ENCODE measurements at places on chromosomes 4 and X.

DNA sequence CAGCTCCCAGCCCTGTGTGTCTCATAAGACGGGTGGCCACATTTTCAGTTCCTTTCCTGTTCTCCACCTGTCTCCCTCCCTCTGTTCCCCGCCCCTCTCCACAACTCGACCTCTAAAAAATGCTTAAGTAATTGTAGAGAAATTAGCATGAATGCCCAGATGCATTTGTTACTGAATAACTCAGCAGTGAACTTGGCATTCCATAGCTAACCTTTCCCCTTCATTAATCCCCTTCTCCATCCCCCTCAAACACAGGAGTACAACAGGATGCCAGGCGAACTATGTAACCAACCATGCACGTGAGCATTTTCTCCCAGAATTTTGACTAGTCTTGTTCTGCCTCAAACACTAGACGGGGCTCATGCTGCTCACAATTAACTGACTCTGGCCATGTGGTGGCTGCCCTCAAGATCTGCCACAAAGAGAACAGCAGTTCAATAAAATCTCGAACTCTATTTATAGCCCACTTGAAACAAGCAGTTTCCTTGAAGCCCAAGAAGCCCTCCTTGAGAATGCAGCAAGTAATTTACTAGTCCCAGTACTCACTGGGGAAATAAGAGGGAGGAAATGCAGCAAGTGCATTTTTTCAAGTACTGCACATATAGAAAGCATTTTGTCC is 351.2 kb downstream of the ARHGAP24 start:
- DNase-seq = peak; percentile 87

DNA sequence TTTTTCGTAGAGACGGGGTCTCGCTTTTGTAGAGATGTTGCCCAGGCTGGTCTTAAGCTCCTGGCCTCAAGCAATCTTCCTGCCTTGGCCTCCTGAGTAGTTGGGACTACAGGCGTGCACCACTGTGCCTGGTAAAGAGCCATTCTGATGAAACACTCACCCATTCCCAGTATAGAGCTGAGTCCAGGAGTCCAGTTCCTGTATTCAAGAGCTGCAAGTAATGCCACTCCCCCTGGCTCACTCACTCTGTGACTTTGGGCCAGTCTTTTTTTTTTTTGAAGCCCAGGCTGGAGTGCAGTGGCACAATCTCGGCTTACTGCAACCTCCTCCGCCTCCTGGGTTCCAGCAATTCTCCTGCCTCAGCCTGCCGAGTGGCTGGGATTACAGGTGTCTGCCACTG is 3.5 kb downstream of the CCDC22 start:
- DNase-seq = no peak

DNA sequence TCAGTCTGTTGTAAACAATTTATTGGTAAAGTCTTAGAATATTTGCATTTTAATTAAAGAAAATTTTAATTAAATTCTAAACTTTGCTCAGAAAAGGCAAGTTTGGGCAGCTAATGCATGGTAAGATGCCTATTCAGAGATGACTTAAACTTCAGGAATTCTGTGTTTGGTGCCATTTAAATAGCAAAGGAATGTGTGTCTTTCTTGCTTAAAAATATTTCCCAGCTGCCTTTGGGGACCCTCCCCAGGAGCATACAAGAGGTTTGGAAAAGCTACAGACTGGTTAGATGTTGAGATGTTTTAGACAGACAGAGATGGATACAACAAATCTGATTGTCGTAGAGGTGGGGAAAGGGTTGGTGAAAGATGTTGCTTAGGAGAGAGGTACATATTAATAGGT is 36.5 kb downstream of the AFF2 start:
- DNase-seq = peak; percentile 8

DNA sequence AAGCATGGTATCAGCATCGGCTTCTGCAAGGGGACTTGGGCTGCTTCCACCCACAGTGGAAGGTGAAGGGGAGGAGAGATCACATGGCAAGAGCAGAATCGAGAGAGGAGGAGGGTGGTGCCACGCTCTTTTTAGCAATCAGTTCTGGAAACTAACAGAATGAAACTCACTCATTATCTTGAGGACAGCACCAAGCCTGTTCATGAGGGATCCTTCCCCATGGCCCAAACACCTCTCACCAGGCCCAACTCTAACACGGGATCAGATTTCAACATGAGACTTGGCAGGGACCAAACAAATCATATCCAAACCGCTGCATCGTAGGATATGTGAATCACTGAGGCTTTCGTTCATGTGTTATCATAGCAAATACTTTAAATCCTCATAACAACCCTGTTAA is 125.5 kb downstream of the GPC3 start:
- no peak for DNase-seq

GRCh38 chr4:105343146-105343931 is 130.5 kb downstream of the PPA2 start:
- DNase-seq = no peak

- no peak for DNase-seq
These were observed 117.0 kb upstream of the SLC4A4 start for GRCh38 chr4:71221510-71222466.

- DNase-seq = peak; percentile 2
These were observed 101.9 kb downstream of the IGSF1 start for GRCh38 chrX:131187206-131187605.

- DNase-seq = no peak
These were observed 9.7 kb downstream of the TSPAN7 start for GRCh38 chrX:38571058-38571457.

- no peak for DNase-seq
These were observed 92.2 kb downstream of the TBL1X start for GRCh38 chrX:9557091-9557490.

GRCh38 chr4:2662598-2662997 is 93.5 kb downstream of the TNIP2 start:
- DNase-seq = no peak

DNA sequence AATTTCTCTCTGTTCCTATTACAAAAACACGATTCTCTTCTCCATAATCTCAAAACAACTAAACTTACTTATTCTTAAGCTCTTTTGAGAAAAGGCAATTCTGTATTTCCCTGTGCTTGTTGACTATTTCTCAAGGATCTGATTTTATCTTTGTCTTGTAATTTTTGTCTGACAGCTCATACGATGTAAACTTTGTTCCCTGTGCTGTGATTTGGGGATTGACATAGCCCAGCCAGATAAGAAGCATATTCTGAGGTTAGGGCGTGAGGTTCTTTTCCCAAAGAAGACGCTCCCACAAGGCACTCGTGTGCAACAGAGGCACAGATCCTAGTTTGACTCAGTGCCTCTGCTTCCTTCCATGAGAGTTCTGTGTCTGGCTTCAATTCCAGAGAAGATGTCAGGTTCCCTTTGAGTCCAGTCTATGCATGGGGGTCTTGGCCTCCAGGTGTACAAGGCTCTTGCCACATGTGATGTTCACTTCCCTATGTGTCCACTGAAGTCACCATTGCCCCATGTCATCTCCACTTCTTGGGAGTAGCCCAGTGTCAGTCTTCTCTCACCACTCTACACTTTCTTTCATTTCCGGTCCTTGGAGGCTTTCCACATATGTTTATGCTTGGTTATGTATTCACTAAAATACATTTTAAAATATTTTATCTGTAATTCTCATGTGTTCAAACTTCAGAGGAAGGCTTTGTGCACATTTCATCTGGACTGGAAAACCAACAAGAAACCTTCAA is 94.8 kb downstream of the MID1 start:
- DNase-seq = no peak

GRCh38 chrX:20803971-20804370 is 537.3 kb upstream of the RPS6KA3 start:
- no peak for DNase-seq

- no peak for DNase-seq
These were observed 554.9 kb downstream of the PPP4R3C start for GRCh38 chrX:26908218-26908617.

GRCh38 chr4:128451270-128451905 is 163.8 kb upstream of the PGRMC2 start:
- DNase-seq = no peak

DNA sequence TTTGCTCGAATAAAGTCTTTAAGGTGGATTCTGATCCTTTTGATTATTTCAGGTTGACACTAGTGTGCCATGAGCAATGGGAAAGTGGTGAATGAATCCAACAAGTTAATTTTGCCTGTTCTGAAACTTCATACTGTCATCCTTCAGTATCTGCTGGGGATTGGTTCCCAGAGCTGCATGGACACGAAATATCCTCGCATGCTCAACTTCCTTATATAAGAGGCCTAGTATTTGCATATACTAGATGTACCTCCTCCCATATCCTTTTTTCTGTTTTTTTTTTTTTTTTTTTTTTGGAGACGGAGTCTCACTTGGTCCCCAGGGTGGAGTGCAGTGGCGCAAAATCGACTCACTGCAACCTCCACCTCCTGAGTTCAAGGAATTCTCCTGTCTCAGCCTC is 23.0 kb upstream of the PDS5A start:
- no peak for DNase-seq

DNA sequence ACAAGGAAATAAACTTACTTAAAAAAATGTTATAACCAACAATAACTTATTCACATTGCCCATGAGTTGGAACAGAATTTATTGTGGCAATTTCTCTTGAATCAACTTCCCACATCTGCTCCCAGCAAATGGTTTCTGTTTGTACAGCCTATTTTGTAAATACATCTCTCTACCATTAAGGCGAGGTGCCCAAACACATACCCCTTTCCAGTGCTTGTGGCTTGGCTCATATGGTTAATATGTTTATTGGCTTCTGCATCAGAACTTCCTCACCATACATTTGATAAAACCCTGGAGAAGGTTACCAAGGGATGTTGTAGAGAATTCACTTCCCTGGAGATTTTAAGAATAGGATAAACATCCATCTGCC is 207.1 kb downstream of the SOWAHB start:
- no peak for DNase-seq

- no peak for DNase-seq
These were observed 718.8 kb downstream of the KLHL13 start for GRCh38 chrX:117397844-117398243.

DNA sequence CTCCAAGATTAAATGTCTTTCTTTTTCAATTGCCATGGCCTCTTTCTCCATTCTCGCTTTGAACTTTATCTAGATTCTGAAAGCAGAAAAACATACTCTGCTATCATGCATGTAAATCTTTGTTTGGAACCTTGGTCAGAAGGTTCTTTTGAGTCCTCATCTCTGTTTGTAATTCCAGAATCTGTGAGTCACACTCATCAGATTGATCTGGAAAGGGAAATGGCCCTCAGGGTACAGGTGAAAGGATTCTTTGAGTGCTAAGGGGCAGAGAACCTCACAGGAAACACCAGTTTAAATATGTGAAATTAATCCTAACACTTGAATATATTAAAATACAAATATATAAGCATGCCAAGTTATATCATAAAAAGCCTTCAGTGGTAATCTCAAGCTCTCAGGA is 211.0 kb upstream of the ADGRL3 start:
- peak; percentile 5 for DNase-seq

- DNase-seq = peak; percentile 45
These were observed 23.6 kb downstream of the GPRIN3 start for GRCh38 chr4:89284020-89284424.

DNA sequence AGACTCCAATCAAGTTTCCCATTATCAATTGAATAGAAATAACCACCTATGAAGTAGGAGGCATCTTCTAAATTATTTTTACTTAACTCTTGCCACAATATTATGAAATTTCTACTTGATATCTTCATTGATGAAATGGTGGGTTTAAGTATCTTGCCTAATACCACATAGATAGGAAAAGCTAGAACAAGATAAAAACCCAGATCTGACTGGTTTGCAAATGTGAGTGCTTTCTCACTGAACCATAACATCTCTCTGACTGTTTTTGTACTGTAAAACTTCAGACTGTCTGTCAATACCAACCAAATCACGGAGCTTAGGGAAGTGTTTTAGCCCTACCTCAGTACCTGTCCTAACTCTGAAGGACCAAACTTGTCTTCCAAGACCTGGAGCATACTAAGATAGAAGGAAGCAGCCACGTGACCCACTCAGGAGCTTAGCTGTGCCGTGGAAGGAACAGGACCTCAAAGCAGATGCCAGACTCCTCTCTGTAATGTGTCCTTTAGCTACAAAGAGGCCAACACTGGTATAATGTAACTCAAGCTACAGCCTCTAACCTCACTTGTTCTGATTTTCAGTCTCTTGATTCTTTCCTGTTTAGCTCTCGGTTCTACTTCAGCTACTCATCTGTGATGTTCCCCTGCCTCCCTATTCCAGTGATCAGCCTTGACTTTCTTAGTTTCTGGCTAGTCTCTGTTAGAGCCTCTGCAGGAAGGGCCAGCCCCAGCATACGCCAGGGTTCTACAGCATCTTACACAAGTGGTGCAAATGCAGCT is 84.4 kb downstream of the LRP2BP start:
- no peak for DNase-seq

GRCh38 chr4:1211371-1211770 is 37.6 kb downstream of the CTBP1 start:
- no peak for DNase-seq

DNA sequence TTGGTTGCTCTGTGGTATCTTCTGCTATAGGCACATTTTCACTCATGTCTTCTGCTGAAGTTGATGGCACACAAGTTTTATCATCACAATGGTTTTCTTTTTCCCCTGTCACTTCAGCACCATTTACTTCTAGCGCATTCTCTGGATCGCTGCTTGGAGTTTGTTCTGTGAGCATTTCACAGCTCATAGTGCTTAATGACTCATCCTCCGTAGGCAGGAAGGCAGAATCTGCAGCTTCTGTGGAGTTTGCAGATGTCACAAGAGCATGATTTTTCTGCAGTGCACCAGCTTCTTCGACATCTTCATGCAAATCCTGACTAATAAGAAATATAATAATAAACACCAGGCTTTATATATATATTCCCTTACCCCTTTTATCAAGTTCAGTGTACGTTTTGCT is 83.6 kb downstream of the CHM start:
- DNase-seq = peak; percentile 64

DNA sequence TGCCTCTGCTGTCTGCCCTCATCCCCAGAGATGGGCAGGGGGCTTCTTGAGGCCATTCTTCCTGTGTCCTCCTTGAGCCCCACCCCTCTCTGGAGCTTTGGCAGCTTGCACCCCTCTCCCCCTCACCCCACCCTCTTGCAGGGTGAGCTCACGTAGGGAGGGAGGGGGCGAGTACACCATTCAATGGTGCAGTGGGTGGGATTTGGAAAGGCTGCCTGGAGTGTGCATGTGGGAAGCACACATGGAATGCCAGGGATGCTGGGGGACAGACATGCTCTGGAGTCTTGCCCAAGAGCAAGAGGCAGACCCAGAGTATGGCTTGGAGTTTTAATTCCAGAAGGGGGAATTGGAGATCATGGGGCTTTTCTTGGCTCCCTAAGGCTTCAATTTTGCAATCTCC is 5.6 kb downstream of the PAK3 start:
- no peak for DNase-seq

GRCh38 chr4:3426465-3427133 is 15.2 kb upstream of the HGFAC start:
- no peak for DNase-seq

- DNase-seq = no peak
These were observed 836 bp upstream of the PSAPL1 start for GRCh38 chr4:7435471-7436061.

DNA sequence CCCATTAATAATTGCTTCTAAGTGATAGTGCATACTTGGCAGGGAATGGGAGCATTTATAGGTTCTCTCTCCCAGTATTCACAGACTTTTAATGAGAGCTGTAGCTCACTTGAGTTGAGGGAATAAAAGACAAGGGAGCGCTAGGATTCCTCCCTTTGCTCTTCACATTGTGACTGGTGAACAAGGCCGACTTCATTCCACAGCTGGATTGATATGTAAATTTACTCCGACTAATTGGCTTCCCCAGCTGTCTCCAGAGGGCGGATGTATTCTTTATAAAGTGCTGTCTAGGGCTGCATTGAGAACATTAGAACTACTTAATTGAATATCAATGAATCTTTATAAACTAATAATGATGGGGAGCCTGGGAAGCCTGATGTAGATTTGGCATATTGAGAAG is 63.4 kb downstream of the GPR50 start:
- peak; percentile 49 for DNase-seq

GRCh38 chr4:148770848-148771247 is 328.6 kb upstream of the NR3C2 start:
- DNase-seq = peak; percentile 13

All from mesendoderm (in vitro differentiated cells).